Stimulated activated CD4-positive, alpha-beta T cell treated with anti-CD3 and anti-CD28 coated beads, Interleukin-1b, Interleukin-23, amount 100 ng/mL, for 4 hours (primary cell): ENCODE measurements at places on chromosomes 1 and 21.

DNA sequence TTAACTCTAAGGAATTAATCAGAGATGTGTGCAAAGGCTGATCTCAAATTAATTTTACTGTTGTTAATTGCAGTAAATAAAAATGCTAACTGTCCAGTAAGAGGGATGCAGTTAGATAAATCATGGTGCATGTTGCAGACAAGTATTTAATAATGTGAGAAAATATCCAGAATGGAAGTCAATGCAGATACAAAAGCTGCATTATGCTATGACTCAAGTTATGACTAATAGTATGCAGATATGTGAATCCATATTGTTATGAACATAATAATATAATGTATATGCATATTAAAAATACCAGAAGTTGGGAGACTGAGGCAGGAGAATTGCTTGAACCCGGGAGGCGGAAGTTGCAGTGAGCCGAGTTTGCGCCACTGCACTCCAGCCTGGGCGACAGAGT, 21.4 kb downstream of the RNASEL start:
- DNase-seq = no peak

- DNase-seq = no peak
Observed at GRCh38 chr1:45490121-45490625, 790 bp downstream of the TESK2 start.

GRCh38 chr1:245156041-245156735, 1.4 kb downstream of the KIF26B start:
- DNase-seq = peak; percentile 51

DNA sequence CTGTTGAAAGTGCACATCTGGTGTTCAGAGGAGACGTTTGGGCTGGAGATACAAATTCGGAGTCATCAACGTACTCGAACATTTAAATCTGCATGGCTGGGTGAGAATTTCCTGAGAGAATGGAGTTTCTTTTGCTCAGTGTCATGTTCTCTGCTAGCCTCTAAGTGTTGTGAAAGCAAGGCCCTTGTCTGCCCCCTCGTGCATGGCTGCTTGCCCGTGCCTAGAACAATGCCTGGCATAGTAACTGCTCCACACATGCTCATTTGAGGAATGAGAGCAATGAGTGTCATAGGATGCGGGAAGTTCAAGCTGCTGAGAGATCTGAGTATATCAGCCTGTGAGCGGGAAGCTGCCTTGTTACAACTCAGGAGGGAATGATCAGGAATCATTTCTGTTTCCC, 171.1 kb upstream of the CSF3R start:
- DNase-seq = no peak

DNA sequence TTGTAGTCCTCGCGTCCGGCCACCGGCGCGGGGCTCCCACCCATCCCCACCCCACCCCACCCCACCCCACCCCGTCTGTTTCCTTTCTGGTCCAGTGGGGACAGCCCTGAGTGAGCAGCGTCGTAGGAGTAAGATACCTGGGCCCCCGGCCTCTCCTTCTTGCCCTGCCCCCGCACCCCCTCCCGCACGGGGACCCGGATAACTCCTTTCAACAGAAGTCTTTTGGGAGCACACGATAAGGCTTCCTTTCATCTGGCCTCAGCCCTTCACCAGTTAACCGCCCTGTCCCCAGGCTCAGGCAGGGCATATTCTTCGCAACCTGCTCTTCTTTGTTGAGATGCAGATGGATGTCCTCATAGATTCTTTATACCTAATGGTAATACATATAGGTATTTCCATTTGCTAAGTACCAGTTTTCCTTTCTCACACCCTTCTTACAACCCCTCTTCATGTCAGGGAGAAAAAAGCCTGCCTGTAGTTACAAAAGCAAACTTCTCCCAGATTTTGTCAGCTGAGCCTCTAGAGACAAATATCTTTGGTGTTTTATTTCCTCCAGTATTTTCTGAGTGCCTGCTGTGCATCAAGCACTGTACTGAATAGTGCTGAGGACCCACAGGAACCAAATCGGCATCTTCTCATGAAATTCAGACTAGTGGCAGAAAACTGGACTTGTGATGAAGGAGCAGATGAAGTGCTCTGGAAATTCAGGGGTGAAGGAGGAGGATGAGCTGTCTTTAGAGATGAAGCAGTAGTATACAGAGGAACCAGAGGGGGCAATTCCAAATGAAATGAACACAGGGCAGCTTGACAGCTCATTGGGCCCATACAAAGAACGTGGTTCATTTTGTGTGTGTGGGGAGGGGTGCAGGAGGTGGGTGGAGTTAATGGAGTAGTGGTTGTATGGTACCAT, 33.6 kb downstream of the SLC2A1 start:
- DNase-seq = peak; percentile 29

- DNase-seq = peak; percentile 26
Observed at GRCh38 chr1:147598621-147599361, 57.5 kb downstream of the BCL9 start.

DNA sequence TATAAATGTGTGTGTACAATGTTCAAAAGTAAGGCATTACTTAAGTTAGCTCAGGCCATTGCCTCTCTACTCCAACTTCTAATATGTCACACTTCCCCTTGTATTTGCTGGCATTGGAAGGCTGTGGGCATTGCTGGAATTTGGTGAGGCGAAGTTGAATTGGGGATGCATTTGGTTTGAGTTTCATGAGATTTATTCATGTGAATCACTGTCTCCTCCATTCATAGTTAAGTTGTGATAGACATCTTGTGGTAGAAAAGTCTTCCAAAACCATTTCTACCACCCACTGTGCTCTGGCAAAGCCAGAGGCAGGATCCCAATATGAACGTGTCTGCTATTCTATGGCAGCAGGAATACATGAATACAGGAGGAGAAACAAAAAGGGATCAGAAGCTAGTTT, 397.8 kb upstream of the USP24 start:
- no peak for DNase-seq

DNA sequence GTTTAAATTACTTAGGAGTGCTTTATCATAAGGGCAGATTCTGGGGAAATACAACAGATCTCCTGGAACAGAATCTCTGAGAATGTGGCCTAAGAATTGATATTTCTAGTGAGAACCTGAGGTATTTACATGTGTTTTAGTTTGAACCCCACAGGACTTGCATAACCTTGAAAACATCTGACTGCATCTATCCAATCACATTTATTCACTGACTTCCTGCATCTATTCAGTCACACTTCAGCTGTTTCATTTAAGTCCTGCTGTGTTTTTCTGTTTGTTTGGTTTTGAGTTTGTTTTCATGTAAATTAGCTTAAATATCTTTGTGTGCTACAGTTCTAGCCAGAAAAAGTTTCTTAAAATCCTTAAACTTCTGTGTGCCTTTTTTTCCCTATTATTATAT, 1260.7 kb downstream of the PLA2G4A start:
- no peak for DNase-seq

GRCh38 chr1:43039228-43040055, 80.8 kb upstream of the SLC2A1 start:
- DNase-seq = no peak

DNA sequence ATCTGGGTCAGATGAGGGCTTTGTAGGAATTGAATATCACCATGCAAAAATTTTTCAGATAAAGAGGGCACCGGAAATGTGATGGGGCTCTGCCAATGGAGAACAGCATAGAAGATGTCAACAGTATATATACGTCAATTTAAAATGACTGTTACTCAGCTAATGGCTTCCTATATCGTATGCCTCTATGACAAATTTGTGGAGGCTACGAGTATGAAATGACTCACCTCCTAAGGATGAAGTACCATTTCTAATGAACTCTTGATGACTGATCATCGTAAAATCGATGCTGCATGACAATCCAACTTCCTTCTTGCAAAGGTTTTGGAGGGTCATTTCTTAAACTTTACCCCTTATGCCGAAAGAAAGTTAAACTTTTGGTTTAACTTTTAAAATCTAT, 450.3 kb upstream of the ZP4 start:
- no peak for DNase-seq
